Fibroblast of skin of left biceps (primary cell): ENCODE measurements at places on chromosomes 5 and 9.
A peak's percentile ranks its signal among the peaks of the same experiment; 100 is the strongest.

DNA sequence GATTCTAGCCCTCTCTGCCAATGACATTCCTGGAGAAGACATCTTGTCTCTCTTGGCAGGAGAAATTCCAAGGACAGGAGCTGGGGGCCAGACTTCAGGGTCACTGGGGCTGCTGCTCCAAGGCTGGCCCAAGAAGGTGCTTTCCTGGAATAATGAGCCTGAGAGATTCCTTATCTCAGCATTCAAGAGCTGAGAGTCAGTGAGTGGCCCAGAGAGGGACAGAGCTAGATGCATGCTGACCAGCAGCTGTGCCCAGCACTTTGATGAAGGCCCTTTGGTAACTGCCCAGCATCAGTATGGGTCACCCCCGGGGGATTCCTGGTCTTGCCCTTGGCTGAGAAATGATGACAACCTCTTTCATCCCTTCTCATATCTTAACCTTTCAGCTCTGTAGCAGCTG lies 47.7 kb upstream of the CTNNA1 start:
- no peak for DNase-seq

DNA sequence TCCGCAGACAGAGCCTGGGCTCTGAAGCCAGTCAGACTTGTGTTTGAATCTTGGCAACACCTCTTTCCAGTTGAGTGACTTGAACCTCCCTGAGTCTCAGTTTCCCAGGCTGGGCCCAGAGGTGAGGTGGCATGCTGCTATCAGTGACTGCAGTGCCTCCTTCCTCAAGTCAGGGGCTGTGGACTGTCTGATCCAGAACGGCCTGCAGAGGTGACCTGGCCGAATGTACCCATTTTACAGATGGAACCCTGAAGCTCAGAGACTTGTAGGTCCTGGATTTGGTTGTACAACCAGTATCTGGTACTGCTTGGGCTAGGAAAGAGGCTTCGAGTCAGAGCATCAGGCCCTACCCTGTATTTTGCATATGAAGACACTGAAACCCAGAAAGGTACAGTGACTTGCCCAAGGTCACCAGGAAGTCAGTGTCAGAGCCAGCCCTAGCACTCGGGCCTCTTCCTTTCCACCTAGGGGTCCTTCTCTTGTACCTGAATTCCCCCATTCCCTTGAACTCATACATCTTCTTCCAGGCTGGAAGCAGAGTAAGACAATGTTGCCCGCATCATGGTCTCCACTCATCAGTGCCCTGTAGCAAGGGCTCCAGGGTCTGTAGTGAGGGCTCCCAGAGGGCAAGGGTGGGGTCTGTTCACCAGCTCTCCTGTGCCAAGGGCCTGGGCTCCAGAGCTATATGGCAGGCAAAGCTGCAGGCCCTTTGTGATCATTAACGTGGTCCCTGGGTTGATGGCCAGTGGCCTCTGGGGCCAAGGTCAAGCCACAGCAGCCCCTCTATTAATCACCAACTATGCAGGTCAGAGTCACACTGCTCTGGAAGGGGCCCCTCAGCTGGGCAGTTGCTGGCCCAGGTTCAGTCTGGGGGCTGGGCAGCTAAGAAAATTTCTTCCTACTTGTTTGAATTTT lies 28.5 kb downstream of the GSN start:
- no peak for DNase-seq

- no peak for DNase-seq
Measured at GRCh38 chr5:97049175-97049574, 93.2 kb downstream of the LIX1 start.

GRCh38 chr5:124912638-124913328 lies 166.3 kb upstream of the ZNF608 start:
- no peak for DNase-seq

- DNase-seq: no peak
Measured at GRCh38 chr5:66666778-66667177, 70.6 kb downstream of the MAST4 start.

- DNase-seq: no peak
Measured at GRCh38 chr9:130471411-130472183, 26.8 kb downstream of the ASS1 start.

DNA sequence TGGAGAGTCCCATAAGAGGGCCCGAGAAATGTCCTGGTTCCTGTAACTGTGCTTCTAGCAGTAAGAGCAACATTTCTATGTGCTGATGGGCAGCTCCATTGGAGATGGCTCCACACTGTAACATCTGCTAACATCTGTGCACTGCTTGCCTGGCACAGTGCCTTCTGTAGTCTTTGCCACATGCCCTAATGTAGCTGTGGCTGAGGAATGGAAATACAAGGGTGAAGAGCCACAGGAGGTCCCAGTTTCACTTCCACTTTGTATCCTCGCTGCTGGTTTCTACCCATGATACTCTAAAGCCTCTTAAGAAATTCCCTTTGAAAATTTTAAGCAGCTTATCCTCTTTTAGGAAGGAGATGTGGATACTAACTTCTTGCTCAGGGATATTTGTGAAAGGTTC lies 97.4 kb downstream of the HOMER1 start:
- DNase-seq: no peak

DNA sequence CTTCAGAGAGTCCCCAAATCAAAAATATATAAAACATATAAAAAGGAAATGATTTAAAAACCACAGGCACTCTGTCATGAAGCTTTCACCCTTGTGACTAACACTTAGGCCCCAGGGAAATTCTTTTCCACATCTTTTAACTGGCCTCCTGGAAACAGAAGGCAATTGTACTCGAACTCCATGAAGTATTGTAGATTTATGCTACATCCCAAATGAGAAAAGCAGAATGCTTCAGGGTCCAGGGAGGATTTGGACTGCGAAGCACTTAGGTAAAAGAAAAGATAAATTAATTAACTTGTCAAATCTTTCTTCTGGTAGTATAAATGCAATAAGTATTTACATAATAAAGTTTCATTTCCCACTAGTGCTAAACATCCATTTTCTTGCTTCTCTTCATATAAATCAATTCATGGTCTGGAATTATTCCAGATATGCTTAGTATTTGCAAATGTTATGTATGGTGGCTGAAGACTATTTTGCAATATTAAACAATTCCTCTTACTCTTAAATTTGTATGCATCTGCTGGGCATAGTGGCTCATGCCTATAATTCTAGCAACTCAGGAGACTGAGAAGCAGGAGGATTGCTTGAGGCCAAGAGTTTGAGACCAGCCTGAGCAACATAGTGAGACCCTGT lies 64.9 kb upstream of the ELL2 start:
- peak; percentile 84 for DNase-seq

GRCh38 chr9:111904891-111905291 lies 8.3 kb downstream of the UGCG start:
- no peak for DNase-seq

GRCh38 chr5:127723571-127723970 lies 20.4 kb downstream of the CCDC192 start:
- DNase-seq: no peak

DNA sequence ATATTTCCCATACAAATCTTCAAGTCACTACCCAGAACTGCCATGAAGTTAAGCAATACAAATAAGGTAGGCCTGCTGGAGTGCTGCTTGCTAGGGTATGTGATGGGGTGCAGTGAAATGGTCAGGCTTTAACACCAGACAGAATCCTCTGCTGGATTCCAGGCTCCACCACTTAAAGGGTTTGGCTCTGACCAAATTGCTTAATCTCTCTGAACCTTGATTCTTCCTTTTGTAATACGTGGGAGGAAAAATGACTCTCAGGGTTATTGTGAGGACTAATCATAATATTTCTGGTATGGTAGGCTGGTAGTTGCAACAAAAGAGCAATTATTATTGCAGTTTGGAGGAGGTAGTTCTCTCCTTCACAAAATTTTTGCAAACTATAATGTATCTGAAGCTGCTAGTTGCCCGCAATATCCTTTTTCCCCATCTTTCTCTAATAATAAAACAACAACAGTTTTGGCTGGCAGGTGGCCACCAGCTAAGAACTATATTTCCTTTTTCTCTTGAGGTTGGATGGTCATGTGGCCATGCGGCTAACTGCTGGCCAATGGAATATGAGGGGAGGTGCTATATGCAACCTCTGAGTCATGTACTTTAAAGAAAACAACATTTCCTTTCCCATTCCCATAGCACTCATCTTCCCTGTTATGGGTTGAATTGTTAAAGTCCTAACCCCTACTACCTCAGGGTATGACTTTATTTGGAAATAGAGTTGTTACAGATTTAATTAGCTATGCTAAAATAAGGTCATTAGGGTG lies 44.1 kb downstream of the CCL28 start:
- no peak for DNase-seq
